ENCODE measurements at places on chromosomes 16 and 17.

DNA sequence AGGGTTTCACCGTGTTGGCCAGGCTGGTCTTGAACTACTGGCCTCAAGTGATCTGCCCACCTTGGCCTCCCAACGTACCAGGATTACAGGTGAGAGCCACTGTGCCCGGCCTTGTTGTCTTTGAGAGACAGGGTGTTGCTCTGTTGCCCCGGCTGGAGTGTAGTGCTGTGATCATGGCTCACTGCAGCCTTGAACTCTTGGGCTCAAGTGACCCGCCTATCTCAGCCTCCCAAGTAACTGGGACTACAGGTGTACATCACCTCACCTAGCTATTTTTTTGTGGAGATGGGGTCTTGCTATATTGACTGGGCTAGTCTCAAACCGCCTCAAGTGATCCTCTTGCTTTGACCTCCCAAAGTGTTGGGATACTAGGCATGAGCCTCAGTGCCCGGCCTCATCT, 68.4 kb downstream of the PGS1 start:
- DNase-seq = no peak

- no peak for DNase-seq
These were observed 253.5 kb downstream of the MRTFB start for GRCh38 chr16:14324581-14324980.

- DNase-seq = no peak
These were observed 45.7 kb downstream of the MYO1D start for GRCh38 chr17:32831223-32831622.

DNA sequence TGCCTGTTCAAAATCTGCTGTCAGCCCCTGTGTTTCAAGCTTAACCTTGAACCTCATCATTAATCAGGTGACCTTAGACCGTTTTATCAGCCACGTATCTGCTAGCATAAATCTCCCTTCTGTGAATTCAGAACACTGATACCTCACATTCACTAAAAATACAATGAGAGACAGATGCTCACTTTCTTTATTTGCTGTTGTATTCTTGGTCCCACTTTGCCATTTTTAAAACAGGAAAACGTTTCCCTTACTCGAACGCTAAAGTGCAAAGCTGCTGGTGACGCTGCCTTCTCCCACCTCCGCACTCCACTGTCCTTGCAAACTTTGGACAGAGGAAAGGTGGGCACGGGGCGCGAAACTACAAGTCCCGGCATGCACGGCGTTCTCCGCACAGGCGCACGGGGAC, 220 bp upstream of the ARHGAP44 start:
- DNase-seq = peak; percentile 19

GRCh38 chr17:601926-602303, 112.7 kb downstream of the VPS53 start:
- no peak for DNase-seq

DNA sequence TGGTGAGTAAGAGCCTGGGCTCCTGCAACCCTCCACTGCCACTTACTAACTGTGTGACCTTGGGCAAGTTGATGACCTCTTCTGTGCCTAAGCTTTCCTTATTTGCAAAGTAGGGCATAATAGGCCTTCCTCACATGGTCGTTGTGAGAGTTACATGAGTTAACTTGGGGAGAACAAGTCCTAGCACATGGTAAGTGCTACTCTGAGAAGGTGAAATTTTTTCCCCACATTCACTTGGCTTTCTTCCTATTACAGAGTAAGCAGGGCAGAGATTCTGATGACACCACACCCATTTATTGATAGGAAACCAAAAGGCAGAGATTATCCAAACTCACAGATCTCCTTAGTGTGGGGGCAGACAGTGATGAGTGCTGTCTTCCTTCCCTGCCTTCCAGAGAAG, 1.6 kb downstream of the KCNH4 start:
- DNase-seq = no peak

- DNase-seq = no peak
These were observed 7.6 kb upstream of the PHF12 start for GRCh38 chr17:28958820-28959455.

DNA sequence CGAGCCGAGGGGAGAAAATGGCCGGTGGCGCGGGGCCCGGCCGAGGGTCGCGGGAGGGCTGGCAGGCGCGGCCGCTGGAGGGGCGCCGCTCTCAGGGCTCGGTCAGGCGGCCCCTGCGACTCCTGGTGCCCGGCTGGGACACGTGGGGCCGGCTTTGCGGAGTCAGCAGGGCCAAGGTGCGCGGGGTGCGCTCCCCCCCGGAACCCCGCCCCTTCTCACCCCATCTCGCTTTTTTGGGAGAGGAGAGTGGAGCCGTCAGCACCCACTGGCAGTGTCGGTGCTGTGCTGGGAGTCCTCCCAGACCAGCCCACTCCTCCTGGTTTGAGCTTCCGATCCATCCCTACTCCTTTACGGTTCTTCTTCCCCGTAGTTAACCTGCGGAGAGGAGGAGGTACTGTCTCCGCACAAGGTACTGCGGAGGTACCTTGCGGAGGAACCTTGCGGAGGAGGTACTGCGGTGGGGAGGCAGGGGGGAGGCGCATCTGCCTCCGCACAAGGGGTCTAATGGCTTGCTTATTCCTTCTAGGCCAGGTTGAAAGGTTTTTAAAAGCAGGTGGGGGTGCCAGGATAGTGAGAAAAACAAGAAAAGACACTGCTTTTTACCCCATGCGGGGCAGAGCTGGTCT, 19.1 kb upstream of the CBX8 start:
- DNase-seq = no peak

DNA sequence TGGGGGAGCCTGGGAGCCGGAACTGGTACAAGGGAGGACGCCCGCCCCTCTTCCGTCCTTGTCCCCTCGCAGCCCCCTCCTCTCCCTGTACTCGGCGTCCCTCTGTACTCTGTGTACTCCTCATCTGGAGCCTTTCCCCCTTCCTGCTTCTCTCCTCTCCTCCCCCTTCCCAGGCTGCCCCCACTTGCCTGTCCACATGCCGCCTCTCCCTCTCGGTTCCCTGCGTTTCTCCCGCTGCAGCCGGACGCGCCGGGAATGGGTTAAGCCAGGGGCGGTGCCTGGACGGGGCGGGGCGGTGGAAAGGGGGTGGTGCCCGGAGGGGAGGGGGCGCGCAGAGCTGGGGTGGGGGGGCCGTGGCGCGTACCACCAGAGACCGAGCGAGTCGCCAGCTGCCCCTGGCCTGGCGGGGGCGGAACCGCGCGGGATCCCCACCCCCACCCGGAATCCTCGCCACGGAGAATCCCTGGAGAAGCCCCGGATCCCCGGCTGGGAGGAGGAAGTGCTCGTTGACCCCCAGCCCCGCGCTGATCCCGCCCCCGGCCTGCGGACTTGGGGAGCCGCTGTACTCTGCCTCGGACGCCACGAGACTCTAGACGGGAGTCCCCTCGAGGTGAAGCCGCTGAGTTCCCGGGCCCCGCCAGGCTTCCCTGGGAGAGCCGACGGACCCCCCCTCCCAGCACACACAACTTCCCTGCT, 22.6 kb downstream of the GJD3 start:
- DNase-seq = no peak

DNA sequence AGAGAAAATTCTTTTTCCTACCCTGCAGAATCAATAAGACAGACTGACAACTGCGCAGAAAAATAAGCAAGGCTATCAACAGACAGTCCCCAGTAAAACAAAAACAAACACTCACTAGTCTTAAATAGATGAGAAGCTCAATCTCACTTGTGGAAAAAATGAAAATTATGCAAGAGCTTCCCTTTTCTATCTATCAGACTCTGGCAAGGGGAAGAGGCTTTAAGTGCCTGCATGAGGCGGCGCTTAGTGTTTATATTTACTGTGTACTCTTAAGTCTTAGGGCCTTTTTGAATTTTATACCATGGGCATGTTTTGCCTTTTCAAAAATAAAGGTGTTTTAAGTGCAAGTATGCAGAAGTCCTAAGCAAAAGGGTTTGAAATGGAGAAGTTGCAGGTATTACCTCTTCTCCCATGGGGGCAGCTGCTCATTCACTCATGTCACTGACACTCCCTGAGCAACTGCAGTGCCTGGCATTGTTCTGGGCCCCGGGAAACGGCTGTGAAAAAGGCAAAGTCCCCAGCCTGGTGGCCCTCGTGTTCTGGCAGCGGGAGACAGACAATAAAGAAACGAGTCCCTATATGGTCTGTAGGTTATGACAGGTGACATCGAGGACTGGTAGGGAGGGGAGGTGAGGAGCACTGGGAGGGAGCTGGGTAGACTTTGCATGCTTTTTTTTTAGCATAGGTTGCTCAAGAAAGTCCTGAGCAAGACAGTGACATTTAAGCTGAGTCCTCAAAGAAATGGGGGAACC, 35.2 kb downstream of the HSBP1 start:
- DNase-seq = no peak

DNA sequence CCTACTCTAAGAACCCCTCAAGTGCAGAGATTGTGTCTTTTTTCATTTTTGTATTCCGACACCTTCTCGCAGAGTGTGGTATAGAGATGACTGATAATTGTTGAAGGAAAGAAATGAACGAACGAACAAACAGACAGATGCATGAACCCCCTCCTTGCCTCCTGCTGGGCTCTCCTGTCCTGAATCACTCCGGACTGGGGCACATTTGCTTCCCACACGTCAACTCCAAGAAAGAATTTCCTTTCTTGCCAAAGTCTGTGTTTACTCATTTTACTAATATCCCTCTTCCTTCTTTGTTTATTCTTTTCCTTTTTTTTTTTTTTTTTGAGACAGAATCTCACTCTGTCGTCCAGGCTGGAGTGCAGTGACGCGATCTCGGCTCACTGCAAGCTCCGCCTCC, 37.5 kb upstream of the BHLHA9 start:
- no peak for DNase-seq

DNA sequence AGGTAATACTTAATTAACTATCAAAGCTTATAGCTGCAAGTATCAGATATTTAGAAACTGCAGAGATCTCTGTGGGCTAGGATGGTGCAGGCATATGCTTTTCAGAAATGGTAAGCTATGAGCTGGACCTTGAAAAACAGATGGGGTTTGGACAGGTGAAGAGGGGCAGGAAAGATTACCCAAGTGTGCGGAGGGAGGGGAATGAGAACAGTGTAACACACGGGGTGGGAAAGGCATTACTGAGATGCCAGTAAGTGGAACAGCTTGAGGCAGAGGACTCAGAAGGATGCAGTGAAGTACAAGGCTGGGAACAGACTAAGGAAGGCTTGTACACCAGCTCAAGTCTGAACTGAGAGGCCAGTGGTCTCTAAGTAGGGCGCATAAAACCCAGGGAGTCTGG, 22.1 kb upstream of the EVPL start:
- DNase-seq = no peak

GRCh38 chr16:84724606-84725309, 25.0 kb downstream of the USP10 start:
- no peak for DNase-seq

DNA sequence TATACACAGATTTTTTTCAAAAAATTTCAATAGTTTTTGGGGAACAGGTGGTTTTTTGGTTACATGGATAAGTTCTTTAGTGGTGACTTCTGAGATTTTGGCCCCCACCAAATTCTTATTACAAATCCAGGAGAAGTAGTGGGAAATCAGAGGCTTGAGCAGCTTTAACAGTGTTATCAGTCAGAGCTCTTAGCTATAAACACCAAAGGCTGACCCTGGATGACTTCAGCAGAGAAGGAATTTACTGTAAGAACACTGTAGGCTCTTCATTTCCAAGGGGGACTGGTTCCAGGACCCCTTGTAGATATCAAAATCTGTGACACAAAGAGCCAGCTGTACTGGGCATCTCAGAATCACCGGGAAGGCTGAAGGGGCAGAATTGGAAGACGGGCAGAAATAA, 17.8 kb downstream of the MPHOSPH6 start:
- DNase-seq = no peak

- DNase-seq = no peak
These were observed 82.9 kb downstream of the ZNF778 start for GRCh38 chr16:89300311-89300975.

- no peak for DNase-seq
These were observed 24.6 kb downstream of the CDH11 start for GRCh38 chr16:65097296-65097695.

DNA sequence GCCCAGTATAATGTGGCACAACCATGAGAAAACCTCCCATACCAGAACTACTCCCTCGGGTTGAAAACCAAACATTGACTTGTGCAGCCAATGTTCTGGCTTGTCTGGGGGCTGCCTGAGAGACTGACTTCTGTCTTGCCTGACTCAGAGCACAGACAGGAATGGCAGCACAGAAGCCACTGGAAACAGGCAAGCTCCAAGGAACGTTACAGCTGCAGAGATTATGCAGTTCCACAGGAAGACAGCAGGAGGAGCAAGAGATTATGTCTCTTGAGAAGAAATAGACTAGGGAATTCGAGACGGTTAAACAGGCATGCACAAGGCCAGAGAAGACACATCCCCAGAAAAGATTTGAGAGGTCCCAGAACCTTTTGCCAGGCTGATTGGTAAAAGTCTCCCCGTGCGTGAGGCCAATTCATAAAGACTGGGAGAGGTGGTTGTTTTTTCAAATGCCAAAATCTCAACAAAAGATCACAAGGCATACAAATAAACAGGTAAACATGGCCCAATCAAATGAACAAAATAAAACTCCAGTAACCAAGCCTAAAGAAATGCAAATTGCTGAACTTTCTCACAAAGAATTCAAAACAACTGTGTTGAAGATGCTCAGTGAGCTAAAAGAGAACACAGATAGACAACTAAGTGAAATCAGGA, 90.6 kb upstream of the CDH5 start:
- no peak for DNase-seq

- no peak for DNase-seq
These were observed 712 bp downstream of the HOXB4 start for GRCh38 chr17:48577330-48577945.

DNA sequence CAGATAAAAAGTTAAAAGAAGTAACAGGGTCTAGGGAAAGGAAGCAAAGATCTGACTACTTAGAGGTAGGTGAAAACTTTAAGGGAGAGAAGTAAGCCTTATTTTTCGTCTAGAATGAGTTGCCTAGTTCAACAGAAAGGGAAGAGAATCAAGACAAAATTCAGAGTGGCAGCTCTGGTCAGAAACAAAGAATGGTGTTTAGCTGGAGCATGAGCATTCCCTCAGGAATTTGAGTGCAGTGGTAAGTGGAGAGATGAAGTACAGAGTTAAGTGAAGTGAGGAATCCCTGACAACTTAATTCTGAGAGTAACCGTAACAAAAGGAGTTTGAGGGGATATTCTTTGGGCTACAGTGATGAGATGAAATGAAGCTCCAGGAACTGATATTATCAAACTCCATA, 11.5 kb downstream of the SMG6 start:
- DNase-seq = no peak

DNA sequence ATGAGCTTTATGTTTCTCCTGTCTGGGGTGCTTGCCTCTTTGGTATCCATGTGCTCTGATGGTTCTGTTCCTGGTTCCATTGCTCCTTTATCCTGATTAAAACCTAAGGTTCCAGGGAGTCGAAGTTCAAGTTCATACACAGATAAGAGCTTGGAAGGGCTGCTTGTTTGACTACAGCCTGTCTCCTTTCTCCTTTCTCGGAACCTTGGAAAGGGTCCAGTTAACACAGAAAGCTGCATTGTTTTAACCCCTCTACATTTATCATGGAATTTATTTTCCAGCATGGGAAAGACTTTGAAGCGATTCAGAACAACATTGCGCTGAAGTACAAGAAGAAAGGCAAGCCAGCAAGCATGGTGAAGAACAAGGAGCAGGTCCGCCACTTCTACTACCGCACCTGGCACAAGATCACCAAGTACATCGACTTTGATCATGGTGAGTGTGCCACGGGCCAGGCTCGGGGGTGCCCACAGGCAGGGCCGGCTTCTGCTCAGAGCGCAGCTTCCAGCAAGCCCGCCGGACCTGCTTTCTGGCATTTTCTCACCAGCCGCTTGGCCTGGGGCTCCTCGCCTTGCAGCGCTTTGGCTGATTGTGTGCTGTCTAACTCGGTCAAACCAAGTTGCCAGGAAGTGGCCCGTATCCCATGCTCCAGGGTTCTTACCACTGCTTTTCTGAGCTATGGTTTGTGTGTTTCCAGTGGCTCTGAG, 19.9 kb downstream of the CRAMP1 start:
- DNase-seq = no peak
